NCI-H1048 (cell line): ENCODE measurements at places on chromosomes 2 and 18.

- DNase-seq = no peak
Observed at GRCh38 chr2:237929979-237930378, 36.8 kb upstream of the UBE2F start.

- DNase-seq = no peak
Observed at GRCh38 chr2:54655046-54655809, 68.2 kb upstream of the EML6 start.

- no peak for DNase-seq
Observed at GRCh38 chr2:63721082-63721424, 120.6 kb upstream of the UGP2 start.

GRCh38 chr18:7032537-7032936 lies 85.1 kb downstream of the LAMA1 start:
- no peak for DNase-seq

DNA sequence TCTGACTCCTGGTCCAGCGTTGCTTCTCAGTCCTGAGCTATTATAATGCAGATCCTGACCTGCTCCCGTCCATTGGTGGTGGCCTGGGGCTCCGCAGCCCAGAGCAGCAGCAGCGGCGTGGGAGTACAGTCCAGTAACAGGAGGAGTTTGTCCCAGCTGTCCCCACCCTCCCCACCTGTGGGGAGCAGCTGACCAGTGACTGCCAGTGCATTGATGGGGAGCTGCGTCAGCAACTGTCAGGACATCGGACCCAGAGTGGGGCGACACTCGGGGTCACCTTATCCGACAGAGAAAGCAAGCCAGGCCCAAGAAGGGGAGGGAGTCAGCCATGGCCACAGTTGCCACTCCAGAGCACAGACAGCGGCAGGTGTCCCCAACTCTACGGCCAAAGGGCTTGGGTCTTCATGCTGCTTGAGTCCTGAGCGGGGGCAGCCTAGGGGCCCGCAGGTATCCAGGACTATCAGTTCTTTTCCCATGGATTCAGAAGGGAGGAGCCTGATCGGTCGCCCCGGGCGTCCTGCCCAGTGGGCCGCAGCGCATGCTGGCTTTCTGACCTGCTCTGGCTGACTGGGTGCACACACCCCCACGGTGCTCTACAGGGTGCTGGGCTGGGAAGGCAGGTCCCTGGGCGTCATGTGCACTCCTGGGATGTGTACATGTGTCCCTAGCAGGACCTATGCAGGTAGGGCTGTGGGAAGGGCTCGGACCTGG lies 29.7 kb downstream of the DNMT3A start:
- DNase-seq = no peak

DNA sequence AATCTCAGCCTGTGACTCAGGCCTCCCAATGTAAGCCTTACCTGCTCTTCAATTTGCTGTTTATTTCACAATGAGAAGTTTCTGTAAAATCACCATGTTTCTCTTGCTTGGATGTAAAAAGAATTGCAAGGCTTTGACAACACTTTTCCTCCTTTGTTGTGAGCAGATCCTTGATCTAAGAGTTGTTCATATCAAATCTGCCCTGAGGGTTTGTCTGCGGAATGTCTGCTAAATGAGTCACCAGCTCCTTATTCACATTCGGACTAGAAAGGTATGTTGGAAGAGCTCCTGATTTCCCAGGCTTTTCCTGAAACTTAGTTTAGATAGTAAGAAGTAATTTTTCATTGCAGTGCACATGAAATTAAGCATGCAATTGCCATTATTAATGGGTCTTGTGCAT lies 268.2 kb upstream of the TCF4 start:
- no peak for DNase-seq

DNA sequence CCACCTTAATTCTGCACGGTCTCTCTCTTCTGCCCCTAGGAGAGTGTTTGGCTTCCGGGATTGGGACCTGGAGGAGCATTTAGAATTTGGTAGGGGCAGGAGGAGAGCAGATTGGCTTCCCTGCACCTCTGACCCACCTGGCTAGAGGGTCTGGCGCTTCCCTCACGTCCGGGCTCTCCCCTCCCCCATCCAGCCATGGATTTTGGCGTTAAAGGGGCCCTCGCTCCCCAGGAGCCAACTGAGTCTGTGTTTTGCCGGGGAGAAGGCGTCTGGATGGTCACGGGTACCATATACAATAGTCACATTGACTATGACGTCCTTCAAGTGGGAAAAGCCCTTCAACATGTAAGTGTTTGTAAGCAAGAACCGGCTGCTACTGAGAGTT lies 6.6 kb downstream of the HOXD3 start:
- no peak for DNase-seq

DNA sequence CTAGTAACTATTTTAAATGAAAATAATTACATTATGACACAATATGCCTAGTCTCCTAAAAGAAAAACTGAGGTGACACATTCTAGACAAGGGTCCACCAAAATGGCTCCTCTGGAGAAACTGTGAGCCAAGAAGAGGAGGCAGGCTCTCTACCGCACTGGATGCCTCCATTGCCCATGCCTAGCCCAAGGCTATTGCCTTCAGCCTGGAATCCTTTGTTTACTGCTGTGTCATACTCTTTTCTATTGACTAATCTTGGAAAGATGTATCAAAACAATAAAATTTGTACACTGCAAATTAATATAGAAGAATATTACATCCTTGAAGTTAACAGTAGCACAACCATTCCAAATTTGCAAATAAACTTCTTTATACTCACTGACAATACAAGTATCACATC lies 167.1 kb downstream of the RAB3GAP1 start:
- no peak for DNase-seq

DNA sequence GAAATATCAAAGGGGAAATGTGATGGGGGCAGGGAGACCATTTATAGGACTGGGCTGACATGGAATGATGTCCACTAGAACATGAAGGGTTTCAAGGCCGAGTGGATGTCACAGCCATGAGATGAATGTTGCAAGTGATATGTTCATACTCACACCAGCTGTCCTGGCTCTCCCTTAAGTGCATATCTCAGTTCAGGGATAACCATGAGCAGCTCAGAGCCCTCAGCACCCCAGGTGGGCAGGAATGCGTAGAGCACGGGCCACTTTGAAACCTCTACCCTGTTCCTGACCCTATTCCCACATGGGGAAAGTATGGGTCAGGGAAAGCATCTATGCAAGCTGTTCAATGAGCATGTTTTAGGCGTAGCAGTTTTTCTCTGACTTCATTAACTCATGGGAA lies 12.4 kb upstream of the EML4 start:
- DNase-seq = no peak

- DNase-seq = no peak
Observed at GRCh38 chr2:43135583-43135982, 90.8 kb downstream of the ZFP36L2 start.

GRCh38 chr18:11322006-11322405 lies 172.6 kb upstream of the PIEZO2 start:
- no peak for DNase-seq

DNA sequence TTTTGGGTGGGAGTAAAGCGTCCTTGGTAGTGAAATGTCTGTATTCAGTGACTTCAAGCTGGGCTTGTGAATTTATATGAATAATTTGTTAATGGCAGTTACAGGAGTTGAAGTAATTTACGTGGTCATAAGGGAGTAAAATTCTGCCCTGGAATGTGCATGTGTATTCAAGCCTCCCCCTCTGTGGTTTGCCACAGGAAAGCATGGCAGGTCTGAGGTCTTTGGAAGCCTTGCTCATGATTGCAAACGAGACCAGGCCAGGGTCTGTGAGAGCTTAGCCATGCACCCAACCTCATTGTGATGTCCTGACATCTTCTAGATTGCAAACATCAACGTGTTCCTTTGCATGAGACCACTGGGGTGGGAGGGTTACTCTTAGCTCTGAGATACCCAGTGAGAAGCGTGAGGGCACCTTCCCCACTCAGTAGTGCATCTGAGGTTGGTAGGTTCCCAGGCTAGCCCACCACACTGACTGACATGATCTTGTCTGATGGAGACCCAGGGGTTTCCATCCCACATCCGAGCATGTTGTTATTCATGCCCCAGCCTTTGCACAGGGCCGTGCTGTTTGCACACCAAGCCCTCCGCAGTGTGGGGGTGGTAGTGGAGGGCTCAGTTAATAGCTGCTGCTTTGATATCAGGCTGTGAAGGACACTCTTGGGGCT lies 216.5 kb downstream of the KLHL29 start:
- DNase-seq = no peak

GRCh38 chr2:235514627-235515363 lies 21.0 kb downstream of the AGAP1 start:
- no peak for DNase-seq
